Glomerular endothelial cell (primary cell): ENCODE measurements at places on chromosomes 1 and 21.

DNA sequence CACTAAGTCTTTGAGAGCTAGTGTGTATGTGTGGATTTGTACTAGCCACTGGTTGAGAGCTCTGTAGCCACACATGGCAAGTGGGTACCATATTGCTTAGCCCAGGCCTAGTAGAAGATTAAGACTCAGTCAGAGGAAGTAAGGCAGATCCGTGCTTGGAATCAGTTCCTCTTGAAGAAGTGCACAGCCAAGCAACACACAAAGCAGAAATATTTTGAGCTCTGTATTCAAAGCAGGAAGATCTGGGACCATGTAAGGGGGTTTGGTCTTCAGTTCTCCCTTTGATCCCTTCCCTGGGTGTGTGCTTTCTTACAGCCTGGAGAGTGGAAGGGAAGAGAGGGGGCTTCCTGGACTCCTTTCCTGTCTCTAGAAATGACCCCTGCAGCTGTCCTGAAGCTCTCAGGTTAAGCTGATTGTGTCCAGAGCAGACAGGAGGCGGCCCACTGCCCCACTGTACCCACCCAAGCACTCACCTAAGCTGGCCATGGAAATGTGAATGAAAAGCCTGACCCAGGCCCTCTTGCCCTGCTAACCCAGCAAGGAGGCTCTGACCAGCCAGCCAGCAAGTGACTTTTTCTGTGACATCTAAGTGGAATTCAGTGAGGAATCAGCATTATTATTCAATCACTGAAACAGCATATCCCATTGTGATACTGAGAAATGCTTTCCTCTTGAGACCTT is 3.6 kb downstream of the ETS2 start:
- no peak for DNase-seq

DNA sequence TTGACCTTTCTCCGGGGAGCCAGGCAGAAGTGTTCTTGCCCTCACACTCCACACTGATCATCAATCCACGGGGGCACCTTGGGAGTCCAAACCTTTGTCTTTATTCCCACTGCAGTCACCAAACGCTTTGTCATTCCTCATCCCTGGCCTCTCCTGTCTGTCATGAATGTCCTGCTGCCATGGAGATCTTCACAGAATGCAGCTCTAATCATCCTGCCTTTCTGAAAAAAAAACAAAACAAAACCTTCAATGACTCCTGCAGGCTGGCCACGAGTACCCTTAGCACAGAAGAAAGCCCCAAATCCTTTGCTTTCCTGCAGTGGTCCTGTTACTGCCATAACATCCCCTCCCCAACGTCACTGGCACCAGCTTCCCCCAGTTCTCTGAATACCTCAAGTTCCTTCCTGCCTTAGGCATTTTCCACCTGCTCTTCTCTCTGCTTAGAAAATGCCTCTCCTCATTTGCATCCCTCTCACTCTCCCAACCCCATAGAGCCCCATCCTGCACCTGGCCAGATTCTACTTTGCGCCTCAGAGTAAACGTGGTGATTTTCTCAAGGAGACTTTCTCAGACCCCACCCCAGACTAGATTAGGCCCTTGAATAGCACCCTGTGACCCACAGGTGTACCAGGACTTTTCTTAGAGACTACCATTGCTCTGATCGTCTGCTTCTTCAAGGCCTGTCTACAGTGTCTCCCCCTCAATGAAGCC is 131.2 kb downstream of the AK5 start:
- no peak for DNase-seq

GRCh38 chr1:21573971-21574465 is 64.8 kb downstream of the ALPL start:
- DNase-seq: peak; percentile 96

GRCh38 chr1:146029117-146029516 is 7.6 kb upstream of the HJV start:
- DNase-seq: no peak
